Skeletal muscle tissue (tissue), 5 donors: ENCODE measurements at places on chromosomes 11 and 22. TPM values are rescaled to one million over a fixed set of nuclear protein-coding genes. Genes with fewer than 3 reads are reported as not detected.

CASTOR1 gene
- 2.6 TPM for total RNA-seq

RASD2 gene
- total RNA-seq, result 1.0 TPM

ART5 gene
- 0.52 TPM for total RNA-seq

OPCML gene
- under 0.01 TPM for total RNA-seq

HIRA gene
- 7.3 TPM for total RNA-seq
